ENCODE measurements at places on chromosomes 4 and X. TPM values are rescaled to one million over a fixed set of nuclear protein-coding genes. Genes with fewer than 3 reads are reported as not detected.

Gene TLL1
- total RNA-seq = 39.2 TPM

GRCh38 chr4:16078195-16078760, 5.5 kb downstream of the PROM1 start:
- no peak for DNase-seq

GRCh38 chr4:152997771-152998487, 61.8 kb downstream of the FHDC1 start:
- no peak for DNase-seq

DNA sequence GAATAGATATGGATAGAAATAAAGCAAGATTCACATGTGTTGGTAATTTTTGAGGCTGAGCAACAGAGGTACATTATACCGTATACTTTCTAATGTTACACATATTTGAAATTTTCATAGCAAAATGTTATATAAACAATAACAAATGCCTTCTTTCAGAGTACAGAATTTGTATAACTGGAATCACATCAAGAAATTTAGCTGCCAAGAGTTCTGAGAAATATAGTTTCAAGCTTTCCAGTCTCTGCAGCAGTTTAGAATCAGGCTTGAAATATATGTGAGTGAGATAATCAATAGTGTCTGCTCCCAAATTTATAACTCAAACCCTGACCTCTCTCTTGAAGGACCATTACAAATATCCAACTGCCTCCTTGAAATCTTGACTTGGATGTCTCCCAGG, 23.8 kb downstream of the FAM184B start:
- no peak for DNase-seq

DNA sequence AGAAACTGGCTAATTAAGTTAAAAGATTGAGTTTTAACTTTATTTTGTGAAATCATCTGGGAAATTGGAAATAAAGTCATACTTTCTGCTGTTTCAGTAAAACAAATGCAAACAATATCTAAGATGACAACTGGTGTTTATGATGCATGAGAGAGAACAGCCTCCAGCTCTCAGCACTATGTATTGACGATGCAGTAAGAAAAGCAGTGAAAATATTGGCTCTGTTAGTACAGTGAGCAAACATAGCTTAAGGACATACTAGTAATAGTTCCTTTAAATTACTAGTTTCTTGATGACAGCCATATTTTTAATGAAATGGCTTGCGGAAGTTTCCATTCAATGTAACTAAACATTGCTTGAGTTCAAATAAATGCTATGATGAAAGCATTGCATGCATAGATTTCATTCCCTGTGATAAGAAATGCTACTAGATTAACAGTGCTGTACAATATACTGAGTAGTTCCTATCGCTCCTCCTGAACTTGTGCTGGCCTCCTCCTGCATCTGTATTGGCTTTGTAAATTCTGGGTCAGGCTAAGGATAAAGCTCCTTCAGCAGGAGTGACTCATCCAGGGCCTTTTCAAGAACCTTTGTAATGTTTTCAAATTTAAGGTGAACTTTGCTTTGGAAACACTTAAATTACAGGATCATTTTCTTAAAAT, 11.6 kb downstream of the ARHGAP24 start:
- no peak for DNase-seq

DNA sequence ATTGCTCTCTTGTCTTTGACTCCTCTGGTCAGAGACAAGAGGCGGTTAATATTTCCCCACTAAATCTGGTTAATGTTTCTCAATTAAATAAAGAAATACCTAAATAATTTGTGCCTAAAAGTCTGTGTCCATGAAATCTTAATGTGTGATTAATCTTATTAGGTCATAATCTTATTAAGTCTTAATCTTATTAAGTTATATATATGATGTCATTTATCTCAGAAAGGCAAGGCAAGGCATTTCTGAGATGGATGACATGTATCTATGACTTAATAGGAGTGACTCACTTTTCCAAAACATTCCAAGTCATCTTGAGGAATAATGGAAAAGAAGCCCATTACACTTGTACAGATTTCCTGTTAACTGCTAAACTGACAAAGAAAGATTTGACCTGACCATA, 74.7 kb downstream of the TRAM1L1 start:
- no peak for DNase-seq

DNA sequence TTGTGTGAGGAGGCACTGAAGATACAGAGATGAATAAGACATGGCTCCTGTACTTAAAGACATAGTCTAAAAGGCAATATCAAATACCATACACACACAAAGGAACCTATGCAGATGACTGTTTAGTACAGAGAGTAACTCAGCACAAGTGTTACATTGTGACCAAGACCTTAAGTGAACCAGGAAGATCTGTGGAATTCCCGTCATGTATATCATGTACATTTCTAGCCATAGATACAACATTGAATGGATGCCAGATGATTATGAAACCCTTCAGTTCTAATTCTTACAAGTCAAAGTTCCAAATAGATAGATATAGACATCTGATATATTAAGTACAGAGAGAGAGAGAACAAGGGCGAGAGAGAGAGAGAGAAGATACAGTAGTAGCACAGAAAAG, 73.2 kb downstream of the PAK3 start:
- DNase-seq = no peak
